ENCODE measurements at places on chromosomes 3 and 15.

DNA sequence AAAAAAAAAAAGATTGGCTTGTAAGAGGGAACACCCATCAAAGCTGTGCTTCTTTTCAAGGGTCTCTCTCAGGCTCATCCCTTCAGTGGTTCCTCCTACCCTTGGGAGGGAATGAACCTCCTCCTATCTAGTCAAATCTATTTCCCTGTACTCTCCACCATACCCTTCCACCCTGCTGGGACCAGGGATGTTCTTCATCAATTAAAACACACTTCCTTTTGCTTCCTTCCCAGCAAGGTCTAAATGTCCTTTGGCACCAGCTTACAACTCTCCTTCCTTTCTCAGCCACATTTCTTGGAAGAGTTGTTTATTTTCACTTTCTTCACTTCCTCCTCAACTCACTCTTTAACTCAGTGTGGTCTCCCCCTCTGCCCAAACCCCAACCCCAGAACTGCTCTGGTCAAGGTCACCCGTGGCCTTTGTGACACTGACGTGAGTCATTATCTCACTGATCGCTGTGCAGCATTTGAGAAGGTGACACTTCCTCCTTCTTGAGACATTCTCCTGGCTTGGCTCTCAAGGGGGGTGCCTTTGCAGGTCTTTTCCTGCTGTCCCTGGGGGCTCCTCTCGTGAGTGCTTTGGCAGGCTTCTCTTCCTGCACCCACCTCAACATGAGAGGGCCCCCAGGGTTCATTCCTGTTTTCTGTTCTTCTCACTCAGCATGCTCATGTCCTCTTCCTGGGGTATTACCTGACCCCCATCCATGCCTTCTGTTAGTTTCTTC lies 210.5 kb upstream of the TLE3 start:
- no peak for DNase-seq

- no peak for DNase-seq
Observed at GRCh38 chr3:138078096-138078495, 37.3 kb downstream of the DZIP1L start.

DNA sequence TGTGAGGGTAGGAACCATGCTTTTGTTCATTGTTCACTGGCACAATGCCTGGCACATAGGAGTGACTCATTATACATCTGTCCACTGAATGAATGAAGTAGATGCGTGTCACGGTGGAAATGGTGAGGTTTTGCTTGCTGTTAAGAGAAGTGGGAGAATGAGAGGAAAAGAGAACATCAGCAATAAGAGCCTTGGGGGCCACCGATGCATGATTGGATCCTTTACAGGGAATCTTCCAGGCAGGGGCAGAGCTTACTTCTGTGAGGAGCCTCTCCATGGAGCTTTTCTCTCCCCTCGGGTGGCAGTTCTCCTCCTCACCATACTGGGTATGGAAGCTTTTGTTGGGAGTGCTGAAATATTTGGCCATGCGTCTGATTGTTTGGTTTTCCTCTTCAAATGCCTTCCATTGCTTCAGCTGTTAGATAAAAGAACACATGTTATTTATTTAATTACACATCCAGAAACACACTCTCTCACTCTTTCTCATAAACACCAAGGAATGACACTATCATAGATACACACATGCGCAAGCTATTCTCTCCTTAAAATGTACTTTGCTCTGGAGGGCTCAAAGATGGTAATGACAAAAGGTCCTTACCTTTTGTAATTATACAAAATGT lies 78.9 kb upstream of the GSK3B start:
- DNase-seq = no peak

GRCh38 chr15:65688462-65688861 lies 66.7 kb downstream of the SLC24A1 start:
- no peak for DNase-seq

- no peak for DNase-seq
Observed at GRCh38 chr15:41486286-41486685, 7.4 kb upstream of the ITPKA start.

DNA sequence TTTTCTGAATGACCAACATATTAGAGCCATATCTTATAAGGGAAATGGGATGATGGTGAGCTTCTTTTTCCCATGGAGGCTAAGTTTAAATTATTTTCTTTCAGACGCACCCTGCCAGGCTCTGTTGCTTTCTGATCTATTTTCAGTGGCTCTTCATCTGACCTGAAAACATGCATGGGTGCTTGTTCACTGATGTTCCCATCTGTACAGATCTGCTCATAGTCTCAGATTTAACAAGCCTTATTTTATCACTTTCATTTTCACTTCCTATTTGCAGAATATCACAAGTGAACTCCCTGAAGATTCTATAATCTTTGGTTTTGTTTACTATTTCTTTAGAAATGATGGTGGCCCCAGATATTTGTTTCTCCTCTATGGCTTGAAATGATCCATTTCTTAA lies 31.1 kb upstream of the SUCLG2 start:
- no peak for DNase-seq
